Activated CD8-positive, alpha-beta memory T cell treated with anti-CD3 and anti-CD28 coated beads, Interleukin-2, amount 10 ng/mL, durations not matched to agents 7 days and 5 days (primary cell): ENCODE measurements at places on chromosomes 3 and 15. TPM values are rescaled to one million over a fixed set of nuclear protein-coding genes. Genes with fewer than 3 reads are reported as not detected.

DNA sequence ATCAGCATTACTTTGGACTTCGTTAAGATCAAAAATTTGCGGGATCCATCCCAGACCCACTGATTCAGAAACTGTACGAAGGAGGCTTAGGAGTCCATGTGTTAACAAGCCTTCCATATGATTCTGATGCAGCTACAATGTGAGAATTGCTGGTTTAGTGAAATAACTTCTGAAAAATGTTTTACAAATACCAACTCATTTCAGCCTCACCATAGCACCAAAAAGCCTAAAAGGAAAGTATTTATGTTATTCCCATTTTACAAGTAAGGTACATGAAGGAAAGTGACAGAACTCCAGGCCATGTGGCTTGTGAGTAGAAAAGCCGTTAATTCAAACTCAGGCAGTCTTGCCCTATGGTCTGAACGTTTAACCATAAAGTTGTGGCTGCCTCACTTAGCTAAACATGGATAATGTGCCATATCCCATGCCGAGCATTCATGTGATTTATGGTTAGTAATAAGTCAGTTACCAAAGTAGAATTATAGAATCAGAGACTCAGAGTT lies 1.5 kb upstream of the IGSF10 start:
- DNase-seq = no peak

DNA sequence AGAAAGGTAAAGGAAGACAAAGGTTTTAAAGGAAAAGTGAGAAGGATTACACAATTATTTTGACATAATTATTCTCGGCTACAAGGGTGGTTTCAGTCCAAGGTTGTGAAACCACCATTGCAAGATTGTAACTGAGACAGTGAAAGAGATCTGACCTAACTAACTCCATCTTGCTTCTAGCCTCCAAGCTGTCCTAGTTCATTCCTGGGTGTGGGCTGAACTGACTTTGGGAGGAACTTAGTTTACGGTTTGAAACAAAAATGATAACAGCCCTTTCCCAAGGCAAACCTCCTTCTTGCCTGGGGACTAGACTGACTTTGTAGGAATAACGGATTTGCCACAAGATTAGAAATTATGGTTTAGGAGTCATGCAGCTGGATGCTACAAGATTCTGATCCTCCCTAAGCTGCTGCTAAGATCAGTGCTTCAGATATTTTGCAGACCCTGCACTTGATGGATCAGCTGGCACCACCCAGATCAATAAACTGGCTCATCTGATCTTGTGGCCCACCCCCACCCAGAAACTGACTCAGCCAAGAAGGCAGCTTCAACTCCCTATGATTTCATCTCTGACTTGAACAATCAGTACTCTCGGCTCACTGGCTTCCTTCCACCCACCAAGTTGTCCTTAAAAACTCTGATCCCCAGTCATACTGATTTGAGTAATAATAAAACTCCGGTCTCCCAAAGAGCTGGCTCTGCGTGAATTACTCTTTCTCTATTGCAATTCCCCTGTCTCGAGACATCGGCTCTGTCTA lies 57.7 kb upstream of the AADACL2 start:
- DNase-seq = no peak

Gene TMEM108
- total RNA-seq = not detected

Gene OR5K2
- total RNA-seq = not detected

GRCh38 chr3:125061646-125062045 lies 5.8 kb upstream of the HEG1 start:
- no peak for DNase-seq

- DNase-seq = no peak
These were observed 278.3 kb downstream of the CHL1 start for GRCh38 chr3:474828-475227.

DNA sequence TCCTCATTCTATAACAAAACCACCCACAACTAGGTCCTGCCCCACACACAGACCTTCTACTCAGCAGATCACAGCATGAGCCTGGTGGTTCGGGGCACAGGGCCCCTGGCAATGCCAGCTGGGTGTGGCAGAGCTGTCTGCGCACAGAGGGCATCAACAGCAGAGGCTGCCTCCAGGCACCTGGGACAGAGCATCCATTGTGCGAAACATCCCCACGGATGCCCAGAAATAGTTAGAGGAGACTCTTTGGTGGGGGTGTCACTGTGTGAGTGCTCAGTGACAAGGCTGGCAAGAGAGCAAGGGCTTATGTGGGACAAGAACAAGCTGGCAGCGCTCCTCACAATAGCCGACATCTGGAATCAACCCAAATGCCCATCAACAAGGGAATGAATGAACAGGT lies 487.4 kb upstream of the PROK2 start:
- no peak for DNase-seq

Gene RASL12
- total RNA-seq = not detected

Gene ANKRD63
- not detected for total RNA-seq

Gene CLDN16
- not detected for total RNA-seq

Gene SLC26A6
- 44.9 TPM for total RNA-seq

DNA sequence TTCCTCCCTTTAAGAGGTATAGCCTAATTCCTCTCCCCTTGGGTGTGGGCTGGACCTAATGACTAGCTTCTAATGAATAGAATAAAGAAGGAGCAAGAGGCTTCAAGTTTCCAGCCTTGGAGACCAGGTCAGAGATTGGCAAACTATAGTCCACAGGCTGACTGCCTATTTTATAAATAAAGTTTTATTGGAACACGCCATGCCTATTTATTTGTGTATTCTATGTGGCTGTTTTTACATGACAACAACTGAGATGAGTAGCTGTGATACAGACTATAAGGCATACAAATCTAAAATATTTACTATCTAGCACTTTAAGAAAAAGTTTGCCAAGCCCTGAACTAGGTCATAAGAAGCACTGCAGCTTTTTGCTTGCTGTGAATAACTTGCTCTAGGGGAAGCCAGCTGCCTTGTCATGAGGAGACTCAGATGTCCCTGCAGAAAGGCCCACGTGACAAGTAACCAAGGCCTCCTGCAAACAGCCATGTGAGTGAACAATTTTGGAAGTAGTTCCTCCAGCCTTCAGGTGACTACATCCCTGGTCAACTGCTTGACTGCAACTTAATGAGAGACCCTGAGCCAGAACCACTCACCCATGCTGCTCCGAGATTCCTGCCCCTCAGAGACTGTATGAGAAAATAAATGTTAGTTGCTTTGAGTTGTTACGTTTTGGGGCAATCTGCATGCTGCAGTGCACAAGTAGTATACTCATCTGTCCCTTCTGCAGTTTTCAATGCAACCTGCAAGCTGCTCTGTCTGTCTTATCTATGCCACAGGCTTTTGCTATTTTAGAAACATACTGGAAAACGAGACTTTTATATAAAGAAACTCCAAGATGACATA lies 21.1 kb upstream of the MAP3K13 start:
- no peak for DNase-seq

Gene CFAP100
- not detected for total RNA-seq

- DNase-seq = no peak
These were observed 27.8 kb upstream of the ITPKA start for GRCh38 chr15:41465822-41466421.

Gene TM2D3
- total RNA-seq = 43.2 TPM

Gene GTF2A2
- total RNA-seq = 105 TPM

GRCh38 chr3:111852540-111852939 lies 6.5 kb upstream of the PHLDB2 start:
- DNase-seq = no peak

GRCh38 chr3:120062474-120062873 lies 31.8 kb downstream of the GSK3B start:
- DNase-seq = no peak

Gene SLC24A5
- not detected for total RNA-seq

Gene SCG3
- total RNA-seq = not detected

DNA sequence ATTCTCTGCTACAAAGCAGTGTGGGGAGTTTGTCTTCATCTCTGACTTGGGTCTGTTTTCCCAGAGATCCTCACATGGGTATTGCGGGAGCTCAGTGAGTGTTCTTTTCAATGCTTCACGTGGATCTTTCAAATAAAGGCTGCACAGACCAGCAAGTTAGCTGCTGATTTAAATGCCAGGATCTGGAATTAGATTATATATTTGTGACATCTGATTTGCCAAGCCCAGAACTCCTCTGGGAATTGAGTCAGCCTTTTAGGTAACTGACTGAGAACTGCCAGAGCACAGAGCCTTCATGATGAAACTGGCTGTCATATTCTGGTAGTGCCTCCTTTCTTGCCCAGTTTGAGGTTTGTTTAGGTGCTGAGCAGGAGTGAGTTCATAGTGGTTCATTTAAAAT lies 14.7 kb downstream of the EDEM1 start:
- DNase-seq = no peak

- no peak for DNase-seq
These were observed 1.2 kb downstream of the CADPS start for GRCh38 chr3:62873761-62874710.

Gene SAXO2
- total RNA-seq = not detected

Gene LACTB
- total RNA-seq = 10.5 TPM

DNA sequence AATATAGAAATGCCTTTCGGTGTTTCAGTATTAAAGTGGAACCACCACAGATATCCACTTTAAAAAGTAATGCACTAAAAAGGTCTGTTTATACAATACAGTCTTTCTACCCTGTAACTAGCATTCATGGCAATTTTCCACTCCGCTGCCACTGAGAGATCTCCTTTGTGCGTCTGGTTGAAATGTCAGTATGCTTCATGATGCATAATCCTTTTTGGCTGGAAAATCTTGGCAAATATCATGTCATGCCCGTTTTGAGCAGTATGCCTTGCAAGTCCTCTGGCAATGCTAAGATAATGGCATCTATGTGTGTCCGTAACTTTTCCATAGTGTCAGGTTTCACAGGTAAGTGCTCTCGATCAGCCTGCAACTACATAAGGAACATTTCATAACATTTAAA lies 30.8 kb upstream of the ARF4 start:
- DNase-seq = no peak

- peak; percentile 65 for DNase-seq
These were observed 72.9 kb downstream of the RPL39L start for GRCh38 chr3:187066228-187066995.

DNA sequence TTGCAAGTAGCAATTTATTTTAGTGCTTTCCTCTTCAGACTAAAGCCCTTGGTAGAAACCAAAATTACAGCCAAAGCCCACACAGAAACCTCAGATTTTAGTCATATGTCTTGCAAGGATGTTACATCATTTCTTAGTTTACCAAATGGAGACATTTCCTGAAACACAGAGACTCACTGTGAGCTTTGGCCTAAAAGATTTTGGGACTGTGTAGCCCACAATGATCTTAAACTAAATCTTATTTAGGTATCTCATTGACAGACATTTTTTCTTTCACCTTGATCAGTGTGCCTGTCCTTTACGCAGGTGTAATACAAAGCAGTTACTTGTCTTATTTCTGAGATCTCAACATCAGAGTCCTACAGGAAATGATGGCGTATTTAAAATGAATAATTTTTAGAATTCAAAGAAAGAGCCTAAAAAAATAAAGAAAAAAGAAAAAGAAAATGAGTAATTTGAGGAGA lies 27.8 kb upstream of the AP4E1 start:
- peak; percentile 64 for DNase-seq

DNA sequence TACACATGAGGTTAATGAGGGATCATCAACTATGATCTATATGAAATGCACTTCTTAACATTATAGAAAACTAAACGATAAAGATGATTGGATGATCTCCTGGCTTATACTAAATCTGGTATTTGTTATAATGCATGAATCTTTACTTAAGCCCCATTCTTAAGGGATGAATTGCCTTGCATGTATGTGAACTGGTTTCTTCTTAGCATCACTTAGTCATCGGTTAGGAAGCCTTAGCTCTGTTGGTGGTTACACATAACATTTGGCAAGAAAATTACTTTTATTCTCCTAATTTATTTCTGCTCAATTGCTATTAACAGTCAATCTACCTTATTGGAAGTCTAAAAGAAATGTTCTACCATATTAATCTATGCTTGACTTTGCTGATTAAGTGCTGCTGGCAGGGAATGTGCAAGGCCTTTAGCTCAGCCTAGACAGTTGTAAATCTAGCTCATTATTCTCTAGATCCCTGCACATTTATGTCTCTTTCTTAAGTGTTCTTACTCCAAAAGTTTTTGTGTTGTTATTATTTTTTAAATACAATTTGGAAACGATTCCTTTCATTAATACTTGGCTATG lies 356.0 kb downstream of the ZPLD1 start:
- DNase-seq = no peak

- DNase-seq = no peak
These were observed 211.3 kb upstream of the NSMCE3 start for GRCh38 chr15:29480949-29481348.

- no peak for DNase-seq
These were observed 192.9 kb downstream of the NEK10 start for GRCh38 chr3:27176256-27176655.

- no peak for DNase-seq
These were observed 17.9 kb upstream of the SKIC8 start for GRCh38 chr15:78317145-78317836.

GRCh38 chr3:59995563-59995962 lies 945.7 kb upstream of the CFAP20DC start:
- no peak for DNase-seq

DNA sequence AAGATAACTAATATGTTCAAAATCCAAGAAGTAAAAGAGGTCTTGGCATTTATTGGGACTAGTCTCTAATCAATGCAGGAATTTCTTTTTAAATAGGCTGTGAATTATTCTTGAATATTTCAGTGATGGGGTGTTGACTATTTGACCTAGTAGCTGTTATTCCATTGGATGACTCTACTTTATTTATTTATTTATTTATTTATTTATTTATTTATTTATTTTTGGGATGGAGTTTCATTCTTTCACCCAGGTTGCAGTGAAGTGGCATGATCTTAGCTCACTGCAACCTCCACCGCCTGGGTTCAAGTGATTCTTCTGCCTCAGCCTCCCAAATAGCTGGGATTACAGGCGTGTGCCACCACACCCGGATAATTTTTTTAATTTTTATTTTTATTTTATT lies 1227.8 kb downstream of the ZPLD1 start:
- DNase-seq = no peak

GRCh38 chr3:14377044-14377837 lies 25.2 kb upstream of the SLC6A6 start:
- DNase-seq = no peak

Gene CCR3
- 1.4 TPM for total RNA-seq

Gene AADAC
- total RNA-seq = not detected

Gene C2CD4A
- total RNA-seq = not detected
